AG08395 (cell line): ENCODE measurements at places on chromosomes 4 and X.

DNA sequence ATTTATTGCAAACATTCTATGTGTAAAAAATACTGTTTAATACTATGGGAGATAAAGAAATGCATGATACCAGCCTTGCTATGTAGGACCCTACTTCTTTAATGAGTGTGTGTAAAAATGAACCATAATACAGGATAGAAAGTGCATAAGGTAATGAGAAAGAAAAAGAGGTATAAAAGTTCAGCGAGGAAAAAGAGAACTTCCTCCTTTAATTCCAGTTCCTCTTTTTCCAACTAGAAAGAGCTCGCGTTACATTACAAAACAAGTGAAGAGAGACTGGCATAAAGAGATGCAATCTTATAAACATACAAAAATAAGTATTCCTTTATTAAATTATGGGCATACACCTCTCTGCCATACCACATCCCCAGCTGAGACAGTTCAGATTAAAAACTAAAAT, 77.4 kb downstream of the ANKRD17 start:
- DNase-seq = no peak

DNA sequence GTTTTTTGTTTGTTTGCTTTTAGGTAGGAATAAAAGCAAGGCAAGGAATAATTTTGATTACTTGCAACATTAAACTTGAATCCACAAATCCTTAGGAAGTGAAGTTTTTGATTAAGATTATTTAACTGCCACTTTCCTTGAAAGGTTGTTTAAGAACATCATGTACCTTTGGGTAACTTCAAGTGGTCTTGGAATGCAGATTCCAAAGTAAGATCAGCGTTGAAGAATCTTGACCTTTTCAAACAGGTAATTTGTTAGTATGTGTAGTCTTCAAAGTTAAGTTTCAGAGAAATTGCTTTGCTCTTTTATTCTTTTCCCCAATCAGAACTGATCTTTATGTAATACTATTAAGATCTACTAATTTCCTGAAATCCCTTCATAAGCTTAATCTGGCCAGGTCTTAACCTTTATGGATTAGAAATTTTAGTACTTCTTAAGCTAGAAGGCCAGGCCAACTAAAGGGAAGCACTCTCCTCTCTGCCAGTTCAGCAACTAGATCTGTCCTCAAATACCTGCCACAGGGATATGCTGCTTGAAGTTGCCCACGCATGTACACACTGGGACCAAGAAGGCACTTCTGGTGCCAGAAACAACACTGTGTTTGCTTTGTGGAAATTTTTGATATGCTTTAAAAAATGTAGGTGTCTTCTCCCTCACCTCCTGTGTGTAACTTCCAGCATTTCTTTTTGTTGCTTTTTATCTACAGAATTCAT, 7.4 kb downstream of the NPNT start:
- no peak for DNase-seq

DNA sequence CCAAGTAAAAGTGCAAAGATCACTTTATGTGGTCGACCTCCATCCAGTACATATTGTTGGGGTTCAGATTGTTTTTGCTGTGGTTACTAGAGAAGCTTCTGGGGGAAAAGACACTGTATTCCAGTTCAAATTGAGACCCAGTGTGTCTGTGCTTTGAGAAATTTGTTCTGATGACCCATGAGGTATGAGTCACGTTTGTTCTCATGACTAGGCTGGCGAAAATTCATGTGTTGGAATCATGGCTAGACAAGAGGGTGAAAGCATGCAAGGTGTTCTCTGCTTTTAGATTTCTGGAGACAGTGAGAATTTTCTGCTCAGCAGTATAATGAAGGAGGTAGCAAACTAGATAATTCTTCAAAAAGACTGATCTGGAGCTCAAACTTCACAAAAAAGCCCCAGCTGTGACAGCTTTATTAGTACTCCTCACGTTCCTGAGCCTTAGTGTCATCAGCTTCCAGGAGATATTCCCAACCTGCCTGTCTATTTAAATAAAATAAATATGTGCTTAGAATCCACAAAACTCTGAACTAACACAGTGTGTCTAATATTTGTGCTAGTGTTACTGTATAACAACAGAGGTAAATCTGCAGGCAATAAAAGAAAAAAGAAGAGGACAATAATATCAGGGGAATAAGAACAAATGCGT, 24.4 kb upstream of the FAM47B start:
- peak; percentile 39 for DNase-seq

- DNase-seq = no peak
Measured at GRCh38 chr4:187258651-187259401, 535.2 kb upstream of the FAT1 start.

DNA sequence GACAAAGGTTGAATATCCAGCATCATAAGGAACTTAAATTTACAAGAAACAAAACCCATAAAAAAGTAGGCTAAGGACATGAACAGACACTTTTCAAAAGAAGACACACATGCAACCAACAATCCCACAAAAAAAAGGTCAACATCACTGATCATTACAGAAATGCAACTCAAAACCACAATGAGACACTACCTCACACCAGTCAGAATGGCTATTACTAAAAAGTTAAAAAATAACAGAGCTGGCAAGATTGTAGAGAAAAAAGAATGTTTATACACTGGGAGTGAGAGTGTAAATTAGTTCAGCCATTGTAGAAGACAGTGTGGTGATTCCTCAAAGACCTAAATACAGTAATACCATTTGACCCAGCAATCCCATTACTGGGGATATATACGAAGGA, 474.7 kb downstream of the TRIML1 start:
- DNase-seq = no peak

GRCh38 chr4:112128452-112128851, 16.8 kb upstream of the FAM241A start:
- DNase-seq = no peak

DNA sequence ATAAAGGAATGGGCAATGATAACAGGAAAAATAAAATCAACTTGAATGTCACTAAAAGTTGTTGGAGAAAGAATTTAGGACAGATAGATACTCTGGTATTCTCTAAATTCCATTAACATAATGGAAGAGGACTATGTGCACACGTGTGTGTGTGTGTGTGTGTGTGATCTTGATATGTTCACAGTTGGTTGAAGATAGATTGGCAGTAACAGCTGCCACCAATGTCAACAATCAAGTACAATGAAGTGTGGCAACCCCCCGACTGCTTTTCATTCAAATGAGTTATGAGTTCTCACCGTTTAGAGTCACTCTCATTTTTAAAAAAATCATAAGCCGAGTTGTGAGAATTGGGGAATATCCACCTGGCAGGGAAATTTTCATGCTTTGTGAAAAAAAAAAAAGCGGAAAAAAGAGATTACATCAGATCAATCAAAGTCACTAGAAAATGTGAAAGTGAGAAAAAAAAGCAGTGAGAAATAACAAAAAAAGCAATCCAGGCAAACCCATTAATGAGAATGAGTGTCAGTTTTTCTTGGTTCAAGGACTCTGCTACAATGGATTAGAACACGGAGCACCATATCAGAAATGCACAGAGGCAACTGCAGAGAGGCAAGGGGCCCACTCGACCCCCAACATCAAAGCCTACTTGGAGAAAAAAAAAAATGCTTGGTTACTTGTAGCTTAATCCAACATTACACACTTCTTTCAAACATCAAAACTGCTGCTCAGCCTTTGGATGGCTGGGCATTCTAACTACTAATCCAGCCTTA, 414.9 kb upstream of the PITX2 start:
- no peak for DNase-seq

DNA sequence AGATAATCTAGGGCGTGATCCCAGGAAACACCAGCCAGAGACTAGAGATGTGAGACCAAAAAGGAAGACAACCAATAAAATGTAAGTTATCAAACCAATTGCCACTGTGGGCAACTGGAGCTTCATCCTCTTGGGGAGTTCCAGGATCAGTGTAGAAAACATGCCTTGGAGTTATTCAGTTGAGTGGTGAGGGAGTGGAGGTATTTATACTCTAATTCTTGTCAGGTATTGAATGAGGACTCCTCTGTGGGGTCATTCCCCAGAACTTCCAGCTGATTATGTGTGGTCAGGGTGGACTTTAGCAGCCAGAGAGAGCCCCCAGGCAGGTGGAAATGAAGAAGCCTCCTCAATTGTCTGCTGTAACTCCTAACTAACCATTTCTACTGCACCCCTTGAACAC, 144.0 kb upstream of the PRPS2 start:
- DNase-seq = no peak

DNA sequence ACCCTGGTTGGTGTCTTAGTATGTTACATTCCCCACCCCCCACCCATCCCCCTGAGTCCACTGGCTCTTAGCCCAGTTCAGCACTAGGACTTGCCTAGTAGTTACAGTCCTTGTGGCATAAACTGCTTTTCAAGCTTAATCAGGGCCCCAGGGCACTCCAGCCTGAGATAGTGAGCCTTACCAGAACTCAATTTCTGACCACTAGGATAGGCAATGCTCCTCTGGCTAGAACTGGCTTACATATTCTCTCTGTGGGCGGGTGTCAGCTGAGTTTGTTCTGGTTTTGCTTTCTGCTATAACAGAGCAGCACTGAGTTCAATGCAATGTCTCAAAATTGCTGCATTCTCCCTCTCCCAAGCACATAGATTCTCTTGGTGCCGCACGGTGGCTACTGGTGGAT, 391.4 kb upstream of the DIPK2B start:
- DNase-seq = no peak

- no peak for DNase-seq
Measured at GRCh38 chr4:75683482-75684155, 10.4 kb upstream of the G3BP2 start.
